ENCODE measurements at places on chromosomes 7 and 10.

DNA sequence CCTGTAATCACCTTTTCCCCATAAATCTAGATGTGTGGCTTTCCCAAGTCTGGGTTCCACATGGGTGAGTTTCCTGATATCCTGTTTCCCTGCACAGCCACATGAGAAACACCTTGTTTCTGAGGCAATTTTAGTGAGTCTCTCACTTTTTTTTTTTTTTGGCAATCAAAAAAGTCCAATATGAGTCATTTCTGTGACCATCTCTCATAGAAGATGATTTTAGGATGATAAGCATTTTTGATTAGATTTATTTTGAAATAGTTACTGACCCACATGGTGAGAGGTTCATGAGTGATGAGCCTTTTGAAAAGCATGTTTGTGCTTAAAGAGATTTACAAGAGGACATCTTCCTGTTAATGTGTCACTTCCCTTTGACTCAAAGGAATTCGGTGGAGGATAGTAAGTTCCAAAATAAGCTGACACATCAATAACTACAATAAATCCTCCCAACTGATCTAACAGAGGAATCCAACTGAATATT lies 464.0 kb downstream of the INHBA start:
- peak; percentile 69 for DNase-seq

GRCh38 chr7:36686499-36686898 lies 37.8 kb downstream of the AOAH start:
- peak; percentile 76 for DNase-seq

DNA sequence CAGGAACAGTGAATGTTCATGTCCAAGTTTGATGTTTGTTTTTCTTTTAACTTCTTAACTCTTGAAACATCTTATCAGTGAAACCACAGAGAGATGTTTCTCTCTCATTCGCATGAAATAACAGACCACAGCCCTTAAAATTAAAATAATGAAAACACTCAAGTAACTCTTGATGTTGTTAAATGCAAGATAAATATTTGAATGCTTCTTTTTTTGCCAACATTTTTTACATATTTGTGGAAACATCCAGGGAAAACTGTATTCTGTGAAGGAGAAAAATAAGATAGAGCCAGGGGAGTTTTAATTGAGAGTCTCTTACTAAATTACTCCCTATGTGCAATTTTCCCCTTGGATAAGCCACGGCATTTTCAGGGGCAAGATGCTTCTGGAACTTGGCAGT lies 361.8 kb upstream of the MGMT start:
- no peak for DNase-seq

GRCh38 chr7:561631-562373 lies 42.2 kb upstream of the PDGFA start:
- DNase-seq: no peak

All from keratinocyte (primary cell).